Activated CD8-positive, alpha-beta T cell treated with anti-CD3 and anti-CD28 coated beads, Interleukin-2, amount 10 ng/mL, durations not matched to agents 7 days and 5 days (primary cell): ENCODE measurements at places on chromosomes 3 and 15. TPM values are rescaled to one million over a fixed set of nuclear protein-coding genes. Genes with fewer than 3 reads are reported as not detected.
A peak's percentile ranks its signal among the peaks of the same experiment; 100 is the strongest.

Gene TOP2B
- total RNA-seq = 114 TPM

Gene OR4F6
- not detected for total RNA-seq

- DNase-seq = no peak
Observed at GRCh38 chr3:31974471-31974870, 6.6 kb downstream of the OSBPL10 start.

DNA sequence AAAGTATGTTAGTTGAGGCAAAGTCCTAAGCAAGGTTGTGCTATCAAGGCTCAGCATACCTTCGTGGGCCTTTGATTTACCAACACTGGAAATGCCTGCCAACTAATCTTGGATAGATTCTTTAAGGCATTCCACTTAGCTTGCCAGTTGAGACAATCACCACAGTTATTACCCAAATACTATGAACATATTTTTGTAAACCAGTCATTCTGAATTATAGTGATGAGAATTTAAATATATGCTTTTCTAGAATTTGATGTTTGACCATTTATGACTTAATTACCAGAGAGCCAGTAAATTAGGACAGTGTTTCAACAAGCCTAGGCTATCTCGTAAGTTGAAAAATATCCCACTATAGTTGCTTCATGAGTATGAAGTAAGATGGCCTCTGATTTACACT lies 15.5 kb downstream of the TRIM59 start:
- DNase-seq = no peak

Gene SKOR1
- 0.21 TPM for total RNA-seq

Gene TRH
- total RNA-seq = not detected

- DNase-seq = no peak
Observed at GRCh38 chr15:77358545-77359240, 61.2 kb downstream of the PEAK1 start.

- DNase-seq = no peak
Observed at GRCh38 chr3:40290396-40290795, 19.1 kb upstream of the EIF1B start.

Gene STAB1
- not detected for total RNA-seq

Gene GREM1
- not detected for total RNA-seq

Gene GOLGA8J
- total RNA-seq = 0.34 TPM

Gene GNAT1
- total RNA-seq = not detected

Gene SLC7A14
- not detected for total RNA-seq

DNA sequence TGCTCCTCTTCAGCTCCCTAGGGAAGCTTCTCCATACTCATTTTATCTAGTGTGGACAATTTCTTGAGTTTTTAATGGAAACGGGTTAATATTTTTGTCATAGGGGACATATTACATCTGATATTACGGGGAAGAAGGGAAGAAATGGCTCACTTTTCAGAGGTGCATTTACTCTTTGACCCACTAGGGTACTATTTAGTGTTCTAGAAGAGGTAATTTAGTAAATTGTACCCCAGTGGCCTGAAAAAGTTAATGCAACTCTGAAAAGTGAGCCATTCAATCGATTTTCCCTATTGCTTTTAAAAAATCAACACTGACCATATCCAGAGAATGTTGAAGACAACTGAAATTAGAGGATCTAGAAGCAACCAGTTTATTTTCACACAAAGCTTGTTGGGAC lies 71.2 kb downstream of the MAP2K5 start:
- DNase-seq = no peak

Gene LACTB
- 11.1 TPM for total RNA-seq

Gene GP5
- 1.4 TPM for total RNA-seq

DNA sequence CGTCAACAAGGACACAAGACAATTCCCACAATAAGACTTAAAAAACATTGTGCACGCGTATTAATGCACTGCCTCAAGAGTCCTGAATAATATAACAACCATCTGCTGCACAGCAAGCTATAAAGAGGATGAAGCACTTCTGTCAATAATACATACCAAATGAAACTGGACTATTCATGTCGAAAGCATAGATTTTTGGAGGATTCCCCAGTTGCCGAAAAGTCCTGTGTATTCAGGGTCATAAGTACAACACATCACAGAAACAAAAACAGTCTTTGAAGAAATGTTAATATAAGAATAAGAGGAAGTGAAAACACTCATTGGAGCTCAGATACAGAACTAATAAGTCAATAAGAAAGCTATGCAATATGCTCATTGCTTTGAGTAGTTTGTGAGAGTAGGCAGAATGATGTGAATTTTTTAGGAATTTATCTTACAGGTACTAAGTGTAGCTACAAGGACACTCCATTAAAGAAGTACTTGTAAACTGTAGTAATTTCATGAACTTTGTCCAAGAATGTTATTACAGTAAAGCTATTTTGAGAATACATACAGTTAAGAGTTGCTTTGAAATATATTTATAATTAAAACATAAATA lies 31.6 kb downstream of the CBLB start:
- DNase-seq = no peak

DNA sequence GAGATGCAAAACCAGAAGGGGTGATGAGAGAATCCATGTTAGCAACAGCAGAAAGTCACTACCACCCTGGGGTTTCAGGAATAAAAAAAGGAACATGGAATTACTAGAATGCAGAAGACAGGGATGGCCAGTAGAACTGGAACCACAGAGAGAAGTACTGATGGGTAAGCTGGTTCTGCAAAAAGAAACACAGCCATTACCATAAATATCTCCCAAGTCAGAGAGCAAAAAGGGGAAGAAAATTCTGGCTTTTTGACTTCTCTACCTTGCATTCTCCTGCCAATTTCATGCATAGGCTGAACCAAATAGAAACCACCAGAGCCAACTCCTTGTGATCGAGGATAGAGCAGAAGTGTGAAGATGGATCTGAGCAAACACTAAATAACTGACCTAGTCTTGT lies 550.4 kb upstream of the NAALADL2 start:
- DNase-seq = no peak

GRCh38 chr3:49668414-49668797 lies 5.7 kb upstream of the APEH start:
- DNase-seq = no peak

DNA sequence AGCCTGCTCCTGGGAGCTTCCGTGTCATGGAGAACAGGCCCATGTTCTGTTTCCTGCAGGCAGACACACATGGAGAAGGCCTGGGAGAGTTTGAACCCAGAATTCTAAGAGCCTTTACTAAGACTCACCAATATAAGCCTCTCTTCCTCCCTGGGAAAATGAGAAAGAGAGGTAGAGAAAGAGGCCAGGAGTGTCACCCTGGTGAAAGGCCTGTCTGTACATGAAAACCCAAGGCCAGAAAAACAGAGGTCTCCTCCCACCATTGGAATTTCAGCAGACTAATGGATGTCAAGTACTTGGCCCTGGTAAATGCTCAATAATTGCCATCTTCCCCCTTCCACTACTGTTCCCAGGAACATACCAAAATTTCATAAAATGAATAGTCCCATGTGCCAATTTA lies 117.6 kb downstream of the TOP2B start:
- no peak for DNase-seq

Gene CLDN18
- total RNA-seq = not detected

DNA sequence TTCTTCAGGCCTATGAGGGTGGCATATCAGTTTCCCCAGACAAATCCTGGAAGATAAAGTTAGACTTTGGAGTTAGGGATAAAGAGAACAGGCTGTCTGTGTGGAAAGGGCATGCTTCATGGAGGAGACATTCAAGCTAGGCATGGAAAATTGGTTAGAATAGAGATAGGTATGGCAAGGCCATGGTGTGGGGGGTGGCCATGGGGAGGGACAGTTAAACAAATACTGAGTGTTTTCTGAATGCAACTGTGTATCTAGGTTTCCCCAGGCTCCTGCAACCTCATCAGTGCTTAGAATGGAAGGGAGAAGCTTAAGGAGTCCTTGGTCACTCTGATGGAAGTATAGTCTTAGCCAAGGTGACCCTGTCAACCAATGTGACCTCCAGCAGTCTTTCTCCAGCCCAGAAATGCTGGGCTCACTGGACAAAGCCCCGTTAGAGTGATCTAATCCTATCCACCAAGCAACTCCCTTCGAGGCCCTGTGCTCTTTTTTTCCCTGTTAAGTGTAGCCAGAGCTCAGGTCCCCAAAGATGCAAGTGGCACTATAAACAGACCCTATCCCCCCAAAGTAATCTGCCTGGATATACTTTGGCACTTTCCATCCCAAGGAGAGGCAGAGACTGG lies 5.5 kb upstream of the PKM start:
- no peak for DNase-seq

- peak; percentile 64 for DNase-seq
Observed at GRCh38 chr3:32238453-32239306, at the start of gene CMTM8. Gene CMTM8 (plus strand): TSS chr3:32238680. CDS start chr3:32238973, 293 bp downstream.

GRCh38 chr3:125675791-125676190 lies 80.5 kb upstream of the OSBPL11 start:
- DNase-seq = no peak

DNA sequence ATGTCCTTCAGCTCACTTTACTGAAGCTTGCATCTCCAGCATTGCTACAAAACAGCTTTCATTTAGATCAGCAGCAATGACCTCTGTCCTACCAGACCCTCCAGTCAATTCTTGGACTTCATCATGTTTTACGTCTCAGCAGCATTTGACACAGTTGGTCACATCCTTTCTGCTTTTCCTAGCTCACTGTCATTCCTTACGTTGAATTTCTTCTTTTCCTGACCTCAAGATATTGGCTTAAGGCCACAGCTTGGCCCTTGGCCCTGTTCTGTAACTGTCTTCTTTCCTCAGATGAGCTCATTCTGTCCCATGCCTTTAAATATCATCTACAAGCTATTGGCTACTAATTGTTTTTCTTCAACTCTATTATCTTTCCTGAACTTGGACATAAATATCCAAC lies 576.2 kb upstream of the KCNMB2 start:
- DNase-seq = no peak

GRCh38 chr3:122260206-122260605 lies 64.8 kb upstream of the CSTA start:
- no peak for DNase-seq

Gene SLC2A2
- not detected for total RNA-seq

- no peak for DNase-seq
Observed at GRCh38 chr3:37601832-37602231, 259.8 kb upstream of the CTDSPL start.

Gene MEX3B
- 0.63 TPM for total RNA-seq

- DNase-seq = no peak
Observed at GRCh38 chr3:20990896-20991295, 760.1 kb downstream of the ZNF385D start.

GRCh38 chr3:150751781-150752263 lies 11.1 kb downstream of the SIAH2 start:
- DNase-seq = no peak

Gene RETNLB
- not detected for total RNA-seq

DNA sequence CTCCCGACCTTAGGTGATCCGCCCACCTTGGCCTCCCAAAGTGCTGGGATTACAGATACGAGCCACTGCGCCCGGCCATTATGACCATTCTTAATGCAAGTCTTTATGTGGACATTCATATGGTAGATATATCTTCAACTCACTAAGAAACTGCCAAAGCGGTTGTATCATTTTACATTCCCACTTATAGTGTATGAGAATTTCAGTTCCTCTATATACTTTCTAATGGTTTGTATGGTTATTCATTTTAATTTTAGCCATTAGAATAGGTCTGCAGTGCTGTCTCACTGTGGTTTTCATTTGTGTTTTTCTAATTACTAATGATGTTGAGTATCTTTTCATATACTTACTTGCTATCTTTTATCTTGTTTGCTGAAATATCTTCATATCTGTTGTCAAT lies 32.5 kb downstream of the TCF12 start:
- no peak for DNase-seq

- no peak for DNase-seq
Observed at GRCh38 chr3:159634483-159634882, 354.2 kb upstream of the IL12A start.

DNA sequence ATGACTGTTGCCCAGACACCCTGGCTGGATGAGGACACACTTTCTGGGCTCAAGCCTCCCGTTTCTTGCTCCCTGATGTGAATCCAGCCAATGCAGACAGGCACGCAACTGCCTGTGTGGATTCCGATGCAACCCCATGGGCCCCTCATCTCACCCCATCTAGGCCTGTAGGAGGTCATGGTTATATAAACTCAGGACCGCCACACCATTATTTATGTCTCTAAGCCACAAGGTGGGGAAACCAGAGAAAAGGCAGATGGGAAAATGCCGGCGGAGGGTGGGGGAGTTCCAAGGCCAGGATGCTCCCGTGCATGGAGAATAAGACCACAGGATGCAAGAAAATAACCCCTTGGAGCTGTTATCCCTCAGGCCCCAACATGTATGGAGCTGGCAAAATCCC lies 2.0 kb downstream of the MESP1 start:
- no peak for DNase-seq

DNA sequence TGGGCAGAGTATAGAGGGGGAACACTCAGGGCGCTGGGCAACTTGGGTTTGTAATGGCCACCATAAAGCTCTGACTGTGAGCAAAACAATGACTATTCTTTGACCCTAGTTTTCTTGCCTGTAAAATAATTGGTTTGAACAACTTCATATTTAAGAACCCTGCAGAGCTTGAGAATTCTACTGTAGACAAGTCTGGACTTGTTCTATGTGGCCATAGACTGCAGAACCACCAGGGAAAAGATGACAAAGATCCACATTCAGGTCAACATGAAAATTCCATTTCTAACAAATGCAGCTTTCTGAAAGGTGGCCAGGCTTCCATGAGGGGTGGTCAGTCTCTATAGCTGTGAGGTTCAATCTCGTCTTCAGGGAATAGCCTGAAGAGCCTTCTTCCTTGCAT lies 239.4 kb upstream of the LRRN1 start:
- DNase-seq = no peak

Gene SPATA12
- total RNA-seq = not detected

GRCh38 chr3:48437812-48438211 lies 2.1 kb downstream of the CCDC51 start:
- DNase-seq = no peak

DNA sequence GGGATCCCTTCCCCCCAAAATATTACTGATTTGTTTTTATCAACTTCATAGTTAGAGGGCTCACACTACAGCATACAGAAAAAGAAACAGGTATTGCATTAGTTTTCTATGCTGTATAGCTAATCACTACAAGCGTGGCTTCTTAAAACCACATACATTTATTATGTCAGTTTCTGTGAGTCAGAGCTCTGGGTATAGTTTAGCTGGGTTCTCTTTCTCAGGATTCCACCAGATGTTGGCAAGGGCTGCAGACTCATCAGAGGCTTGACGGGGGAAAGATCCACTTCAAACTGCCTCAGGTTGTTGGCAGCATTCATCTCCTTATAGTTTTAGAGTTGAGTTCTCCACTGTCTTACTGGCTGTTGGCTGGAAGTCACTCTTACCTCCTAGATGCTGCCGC lies 328.0 kb downstream of the NLGN1 start:
- no peak for DNase-seq

- no peak for DNase-seq
Observed at GRCh38 chr3:45681846-45682245, 7.3 kb upstream of the SACM1L start.

Gene CACNA2D2
- total RNA-seq = 0.95 TPM

- DNase-seq = no peak
Observed at GRCh38 chr3:39905788-39906187, 96.4 kb downstream of the MYRIP start.

Gene MFGE8
- 34.7 TPM for total RNA-seq
